ENCODE measurements at places on chromosomes 16 and 17. TPM values are rescaled to one million over a fixed set of nuclear protein-coding genes. Genes with fewer than 3 reads are reported as not detected.
A peak's percentile ranks its signal among the peaks of the same experiment; 100 is the strongest.

DNA sequence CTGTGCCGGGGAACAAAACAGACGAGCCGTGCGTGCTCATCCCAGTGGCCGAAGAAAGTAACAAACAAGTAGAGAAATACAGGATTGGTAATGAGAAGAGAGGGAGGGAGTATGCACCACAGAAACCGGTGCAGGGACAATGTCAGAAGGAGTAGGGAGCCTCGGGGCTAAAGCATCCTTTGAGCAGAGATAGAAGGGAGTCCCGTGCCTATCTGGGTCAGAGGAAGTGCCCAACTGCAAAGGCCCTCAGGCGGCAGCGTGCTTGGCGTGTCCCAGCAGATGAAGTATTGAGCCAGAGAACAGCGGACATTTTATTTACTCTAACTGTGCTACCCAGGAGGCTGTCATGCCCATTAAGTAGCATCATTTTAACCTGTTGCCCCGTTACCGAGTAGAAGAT, 114.9 kb upstream of the CACNG5 start:
- H3K27me3 ChIP-seq: no peaks in the 10 kb centered on the region
- DNase-seq: peak; percentile 30
- H3K4me1 ChIP-seq: peaks cover 7% of the 10 kb centered on the region
- no peak overlapping the region for H3K27ac ChIP-seq

- no peaks in the 10 kb centered on the region for H3K4me1 ChIP-seq
- H3K27ac ChIP-seq: no peak overlapping the region
- no peak overlapping the region for H3K4me3 ChIP-seq
- no peak for DNase-seq
- H3K36me3 ChIP-seq: peaks cover 15% of the 10 kb centered on the region
- H3K27me3 ChIP-seq: no peaks in the 10 kb centered on the region
Observed at GRCh38 chr17:76753061-76753961, 15.4 kb downstream of the MFSD11 start.

DNA sequence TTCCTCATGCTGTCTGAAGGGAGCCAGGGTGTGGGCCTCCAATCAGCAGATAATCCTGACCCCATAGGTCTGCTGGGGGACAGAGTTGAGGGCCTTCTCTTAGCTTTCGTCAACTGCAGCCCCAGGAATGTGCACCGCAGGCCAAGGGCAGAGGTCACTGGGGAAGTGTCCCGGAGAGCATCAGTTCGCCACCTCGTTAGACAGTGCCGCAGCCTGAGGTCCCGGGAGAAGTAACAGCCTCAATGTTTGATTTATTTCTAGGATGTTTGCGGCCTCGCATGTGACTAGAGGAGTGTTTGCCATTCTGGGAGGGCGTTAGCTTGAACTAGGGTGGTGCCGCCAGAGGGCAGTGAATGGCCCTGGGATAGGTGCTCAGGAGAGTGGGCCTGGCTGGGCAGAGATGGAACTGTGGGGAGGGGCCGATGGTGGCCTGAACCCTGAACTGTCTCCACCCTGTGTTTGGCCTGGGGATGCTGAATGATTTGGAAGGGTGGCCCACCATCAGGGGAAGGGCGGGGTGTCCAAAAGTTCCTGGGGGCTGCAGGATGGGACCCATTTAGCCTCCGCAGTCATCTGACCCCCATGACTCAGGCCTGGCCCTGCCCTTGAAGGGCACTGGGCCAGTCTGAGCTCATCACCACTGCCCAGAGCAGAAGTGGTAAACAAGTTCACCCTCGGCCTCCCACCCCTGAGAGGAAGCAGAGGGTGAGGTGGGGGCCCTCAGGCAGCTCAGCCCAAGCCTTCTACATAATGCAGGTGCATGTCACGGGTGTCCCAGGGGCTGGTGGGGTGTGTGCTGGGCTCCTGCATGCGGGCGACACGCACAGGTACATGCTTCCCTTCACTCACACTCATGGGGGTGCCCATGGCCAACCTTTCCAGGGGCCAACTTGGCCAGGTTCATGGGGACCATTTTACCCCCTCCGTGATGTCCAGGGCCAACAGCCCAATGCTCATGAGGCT, 12.4 kb upstream of the TAC4 start:
- no peaks in the 10 kb centered on the region for H3K4me1 ChIP-seq

- no peaks in the 10 kb centered on the region for H3K4me1 ChIP-seq
- no peaks in the 10 kb centered on the region for H3K36me3 ChIP-seq
- no peak for DNase-seq
- H3K4me3 ChIP-seq: no peak overlapping the region
Observed at GRCh38 chr16:69017036-69017783, 88.2 kb upstream of the HAS3 start.

DNA sequence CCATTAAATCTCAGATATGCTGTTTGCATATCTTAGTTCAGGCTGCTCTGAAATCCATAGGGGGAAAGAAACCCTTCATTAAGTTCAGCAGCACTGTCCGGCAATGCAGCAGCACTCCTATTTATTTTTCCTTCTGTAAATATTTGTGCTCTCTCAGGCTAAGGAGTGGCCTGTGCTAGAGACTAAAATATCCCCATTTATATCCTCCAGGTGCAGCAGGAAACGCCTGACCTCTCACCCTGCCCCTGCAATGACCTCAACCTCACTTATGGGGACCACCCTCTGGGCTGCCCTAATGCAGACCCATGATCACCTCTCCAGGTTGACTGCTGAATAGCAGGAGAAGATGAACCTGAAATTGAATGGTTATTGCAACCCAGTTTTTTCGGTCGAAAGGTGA, 165.0 kb upstream of the ELAC2 start:
- peak; percentile 41 for DNase-seq
- no peak overlapping the region for H3K27ac ChIP-seq
- H3K36me3 ChIP-seq: no peaks in the 10 kb centered on the region

GRCh38 chr17:2995886-2996809, 67.3 kb downstream of the OR1D5 start:
- H3K4me3 ChIP-seq: no peak overlapping the region
- no peak overlapping the region for H3K27ac ChIP-seq
- peaks cover 3% of the 10 kb centered on the region for H3K36me3 ChIP-seq
- DNase-seq: no peak
- no peaks in the 10 kb centered on the region for H3K27me3 ChIP-seq
- no peaks in the 10 kb centered on the region for H3K4me1 ChIP-seq

Gene KRT28
- total RNA-seq: not detected

Gene ABCA6
- not detected for total RNA-seq

Gene ENGASE
- total RNA-seq: 21.1 TPM

Gene HLF
- total RNA-seq: 0.44 TPM

Gene MYH8
- not detected for total RNA-seq

Measured in H9 (cell line).